Fibroblast of lung (primary cell): ENCODE measurements at places on chromosomes 6 and 20. TPM values are rescaled to one million over a fixed set of nuclear protein-coding genes. Genes with fewer than 3 reads are reported as not detected.
A peak's percentile ranks its signal among the peaks of the same experiment; 100 is the strongest.

PACSIN1 gene
- total RNA-seq: under 0.01 TPM in 1 of 2 replicates, not detected in the other

HTR1B gene
- 0.17 TPM in 1 of 2 replicates, not detected in the other for total RNA-seq

MATN4 gene
- total RNA-seq: under 0.01 TPM in 2 replicates

TTI1 gene
- total RNA-seq: 15.9 and 20.0 TPM in 2 replicates

HCRTR2 gene
- not detected in 2 replicates for total RNA-seq

DNA sequence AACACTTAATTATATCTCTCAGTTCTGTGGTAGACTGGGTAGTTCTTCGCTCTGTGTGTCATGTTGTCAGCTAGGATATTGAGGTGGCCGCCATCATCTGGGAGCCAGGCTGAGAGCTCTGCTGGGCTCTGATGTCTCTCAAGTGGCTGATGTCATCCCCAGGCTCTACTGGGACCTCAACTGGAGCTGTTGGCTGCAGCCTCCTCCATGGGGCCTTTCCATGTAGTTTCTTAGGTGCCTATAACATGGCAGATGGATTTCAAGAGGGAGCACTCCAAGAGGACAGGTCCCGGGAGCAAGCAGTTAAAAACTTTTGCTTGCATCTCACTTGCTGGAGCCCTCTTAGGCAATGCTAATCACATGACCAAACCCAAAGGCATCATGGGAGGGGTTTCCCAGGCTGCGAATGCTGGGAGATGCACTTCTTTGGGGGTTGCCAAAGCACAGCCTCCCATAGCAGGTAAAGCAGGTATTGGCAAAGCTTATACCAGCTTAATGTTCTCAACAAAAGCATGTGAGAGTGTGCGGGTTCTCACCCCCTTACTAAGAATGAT, 129.8 kb downstream of the TMEM242 start:
- DNase-seq: no peak

GRCh38 chr6:167748458-167749379, 78.0 kb upstream of the AFDN start:
- no peak for DNase-seq

DNA sequence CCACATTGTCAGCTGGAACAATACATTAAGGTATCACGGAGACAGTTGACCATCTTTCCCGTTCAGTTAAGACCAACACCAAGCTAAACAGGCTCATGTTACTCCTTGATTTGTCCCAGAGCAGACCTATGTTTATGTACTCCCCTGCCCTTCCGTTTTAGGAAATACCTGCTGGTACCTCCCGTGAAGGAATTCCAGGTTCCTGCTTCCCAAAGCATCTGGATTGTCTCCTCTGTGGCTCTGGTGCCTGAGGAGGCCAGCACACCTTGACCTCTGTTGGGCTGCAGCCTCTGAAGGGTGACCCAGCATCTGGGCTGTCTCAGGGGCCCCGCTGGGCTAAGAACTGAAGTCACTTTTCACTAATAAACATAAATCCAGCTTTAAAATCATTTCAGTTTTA, 647.8 kb upstream of the MARCKS start:
- DNase-seq: no peak

- no peak for DNase-seq
These were observed 2.5 kb downstream of the SCML4 start for GRCh38 chr6:107821591-107821990.

- peak; percentile 56 for DNase-seq
These were observed 29.2 kb upstream of the SDCBP2 start for GRCh38 chr20:1357921-1358671.

DNA sequence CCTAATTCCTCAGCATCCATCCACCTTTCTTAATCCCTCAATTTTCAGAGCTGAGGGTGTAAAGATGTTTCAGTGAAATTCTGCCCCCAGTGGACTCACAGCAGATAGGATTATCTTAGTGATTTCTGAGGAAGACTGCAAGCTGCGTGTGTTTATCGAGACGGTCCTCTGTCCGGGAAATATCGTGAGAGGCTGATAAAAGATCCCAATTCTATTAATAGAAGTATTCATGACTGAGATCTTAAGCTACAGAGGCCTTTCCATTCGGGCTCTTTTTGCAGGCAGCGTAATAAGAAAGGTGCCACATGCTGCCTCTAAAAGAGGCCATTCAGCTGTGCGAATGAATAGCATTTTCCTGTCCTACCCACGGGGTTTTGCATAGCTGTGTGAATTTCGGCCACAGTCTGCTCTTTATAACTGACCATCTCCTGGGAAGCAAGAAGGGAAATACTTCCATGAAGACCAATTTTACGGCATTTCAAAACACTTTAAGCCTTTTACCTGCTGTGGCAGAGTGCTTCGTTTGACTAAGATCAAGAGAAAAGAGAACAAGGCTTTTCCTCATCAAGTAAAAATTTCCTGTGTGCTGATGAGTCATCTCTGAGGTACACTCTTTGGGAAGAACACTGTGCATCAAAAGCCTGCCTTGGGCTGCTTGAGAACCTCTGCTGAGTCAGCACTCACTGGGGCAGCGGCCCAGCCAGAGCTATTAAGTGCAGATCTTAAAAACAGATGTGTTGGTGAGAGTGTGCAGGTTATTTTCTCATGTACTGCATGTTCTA, 208.8 kb downstream of the ARHGAP18 start:
- DNase-seq: peak; percentile 99

GRCh38 chr6:151493161-151493803, 535 bp upstream of the CCDC170 start:
- no peak for DNase-seq

GRCh38 chr6:96687121-96687520, 124.2 kb downstream of the FHL5 start:
- no peak for DNase-seq

GRCh38 chr6:754202-754601, 61.3 kb upstream of the EXOC2 start:
- DNase-seq: no peak

DNA sequence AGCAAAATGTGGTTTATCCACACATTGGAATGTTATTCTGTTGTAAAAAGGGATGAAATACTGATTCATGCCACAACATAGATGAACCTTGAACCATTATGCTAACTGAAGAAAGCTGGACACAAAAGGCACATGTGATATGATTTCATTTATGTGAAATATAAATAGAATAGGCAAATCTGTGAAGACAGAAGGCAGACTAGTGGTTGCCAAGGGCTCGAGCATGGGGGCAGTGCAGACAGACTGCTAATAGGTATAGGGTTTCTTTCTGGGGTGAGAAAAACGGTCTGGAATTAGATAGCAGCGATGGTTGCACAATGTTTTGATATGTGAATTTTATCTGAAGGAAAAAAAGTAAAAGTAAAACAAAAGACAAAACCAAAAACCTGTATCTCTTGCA, 54.6 kb upstream of the FNDC1 start:
- DNase-seq: no peak

DNA sequence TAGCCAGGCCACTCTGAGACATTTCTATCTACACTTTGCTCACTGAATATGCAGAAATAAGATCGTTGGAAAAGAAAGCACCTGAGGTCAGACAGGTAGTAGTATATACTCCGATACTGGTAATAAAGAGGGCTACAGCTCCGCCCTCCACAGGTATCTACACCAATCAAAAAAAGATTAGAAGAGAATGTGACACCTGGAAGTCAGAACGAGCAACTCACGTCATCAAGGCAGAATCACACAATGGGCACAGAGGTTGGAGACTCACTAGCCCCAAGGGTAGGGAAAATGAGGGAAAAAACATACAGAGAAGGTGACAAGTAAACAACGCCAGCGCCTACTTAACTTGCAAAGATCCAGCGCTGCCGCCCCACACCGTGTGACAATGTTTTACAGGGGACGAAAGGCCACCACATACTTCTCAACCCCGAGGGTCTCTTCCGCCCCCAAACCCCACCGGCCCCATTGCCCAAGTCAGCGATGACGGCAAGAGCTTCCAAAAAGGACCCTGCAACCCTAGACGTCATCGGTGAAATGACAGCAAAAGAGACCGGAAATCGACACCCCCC, 653 bp downstream of the LMBRD1 start:
- peak; percentile 59 for DNase-seq

DNA sequence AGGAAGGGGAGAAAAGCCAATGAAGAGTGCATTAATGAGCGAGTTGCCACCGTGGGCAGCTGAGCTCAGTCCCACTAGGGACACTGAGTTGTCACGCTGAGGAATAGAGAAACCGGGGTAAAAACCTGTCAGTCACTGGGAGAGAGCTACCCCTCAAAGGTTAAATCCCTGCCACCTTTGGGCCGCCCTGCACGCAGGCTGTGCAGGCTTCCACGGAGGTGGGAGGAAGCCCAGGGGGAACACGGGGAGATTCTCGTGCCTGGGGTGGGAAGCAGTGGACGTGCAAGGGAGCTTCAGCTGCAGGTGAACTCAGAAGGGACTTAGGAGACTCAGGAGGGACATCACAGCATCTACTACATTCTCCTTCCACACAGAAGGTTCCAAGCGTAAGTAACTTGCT, 50.5 kb downstream of the BFSP1 start:
- no peak for DNase-seq

- DNase-seq: peak; percentile 61
These were observed 197.6 kb upstream of the SASH1 start for GRCh38 chr6:148144917-148145521.

DNA sequence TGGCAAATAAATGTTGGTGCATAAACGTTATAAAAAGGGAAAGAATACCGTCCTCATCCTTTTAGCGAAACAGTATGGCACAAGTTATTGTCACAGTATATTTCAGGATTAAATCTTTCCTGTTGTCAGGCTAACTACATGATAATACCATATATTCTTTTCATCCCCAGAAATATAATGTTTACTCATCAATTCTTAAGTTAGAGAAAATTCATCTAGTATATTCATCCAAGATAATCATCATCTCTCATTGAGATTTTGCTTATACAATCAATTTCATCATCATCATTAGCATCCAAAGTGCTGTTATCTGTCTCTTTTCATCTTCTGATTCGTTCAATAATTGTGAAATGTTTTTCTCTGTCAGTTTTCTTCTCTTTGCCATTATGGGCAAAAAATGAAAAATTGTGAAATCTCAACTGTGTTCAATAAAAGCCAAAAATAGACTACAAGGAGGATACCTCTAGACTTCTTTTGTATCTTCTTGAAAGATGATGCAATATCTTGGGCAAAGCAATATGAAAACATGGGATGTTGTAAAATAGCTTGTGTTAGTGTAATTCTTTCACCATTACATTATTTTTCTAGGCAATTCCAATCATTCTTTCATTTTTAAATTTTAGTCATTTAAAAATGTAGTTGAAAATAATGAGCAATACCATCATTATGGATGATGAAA, 2.6 kb downstream of the SPACA1 start:
- no peak for DNase-seq

DNA sequence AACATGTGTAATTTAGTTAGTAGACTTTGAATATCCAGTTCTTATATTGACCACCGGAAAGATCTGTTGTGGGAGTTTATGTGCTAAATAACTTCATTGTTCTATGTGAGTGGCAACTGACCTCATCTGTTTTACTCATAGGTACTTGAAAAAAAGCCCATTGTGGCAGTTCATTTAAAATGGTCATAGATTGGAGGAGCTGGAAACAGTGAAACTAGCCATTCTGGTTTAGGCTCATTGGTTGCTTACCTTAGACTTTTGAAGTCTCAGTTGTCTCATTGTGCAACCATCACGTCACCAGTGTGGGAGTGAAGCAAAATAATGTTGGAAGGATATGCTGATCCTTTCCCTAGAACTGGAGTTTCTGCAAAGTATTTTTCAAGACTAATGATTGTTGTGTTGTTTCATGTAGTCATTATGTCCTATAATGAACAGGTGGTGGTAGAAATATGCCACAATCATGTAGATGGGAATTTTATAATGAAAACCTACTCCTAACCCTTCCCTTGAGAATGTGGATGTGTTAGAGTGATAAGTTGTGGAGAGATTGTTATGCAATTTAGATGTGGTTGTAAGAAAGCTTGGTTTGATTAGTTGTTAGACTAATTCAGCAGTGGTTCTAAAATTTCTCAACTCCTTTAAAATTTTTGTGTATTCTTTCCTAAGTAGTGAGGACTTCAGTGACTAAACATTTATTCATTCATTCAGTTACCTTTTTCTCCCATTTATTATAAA, 18.3 kb downstream of the DSP start:
- no peak for DNase-seq

GRCh38 chr6:32168807-32169591, 4.6 kb downstream of the EGFL8 start:
- DNase-seq: no peak

DNA sequence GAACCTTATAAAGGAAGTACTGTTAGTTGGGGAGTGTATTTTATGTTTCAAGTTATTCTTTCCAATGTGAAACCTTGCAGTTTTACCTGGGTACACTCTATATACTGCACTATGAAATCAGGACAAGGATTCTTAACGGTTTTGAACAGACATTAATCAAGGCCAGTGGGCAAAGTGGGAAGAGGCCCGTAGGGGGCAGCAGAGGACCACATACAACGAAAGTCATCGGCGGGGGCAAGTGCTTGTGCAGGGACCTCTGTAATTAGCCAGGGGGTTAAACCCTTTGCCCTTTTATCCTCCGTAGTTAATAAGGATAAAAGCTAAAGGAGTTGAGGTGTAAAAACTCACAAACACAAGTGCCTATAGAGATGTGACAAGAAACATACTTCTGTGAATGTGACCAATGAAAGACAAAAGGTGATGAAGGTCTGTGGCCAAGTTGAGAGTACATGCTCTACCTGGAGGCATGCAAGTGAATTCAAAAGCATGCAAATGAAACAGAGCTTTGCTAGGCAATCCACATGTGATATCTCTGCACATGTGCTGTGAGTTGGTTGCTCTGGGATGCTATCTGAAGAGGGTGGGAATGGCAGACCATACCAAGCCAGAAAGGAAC, 392.7 kb upstream of the MAN1A1 start:
- peak; percentile 57 for DNase-seq

DNA sequence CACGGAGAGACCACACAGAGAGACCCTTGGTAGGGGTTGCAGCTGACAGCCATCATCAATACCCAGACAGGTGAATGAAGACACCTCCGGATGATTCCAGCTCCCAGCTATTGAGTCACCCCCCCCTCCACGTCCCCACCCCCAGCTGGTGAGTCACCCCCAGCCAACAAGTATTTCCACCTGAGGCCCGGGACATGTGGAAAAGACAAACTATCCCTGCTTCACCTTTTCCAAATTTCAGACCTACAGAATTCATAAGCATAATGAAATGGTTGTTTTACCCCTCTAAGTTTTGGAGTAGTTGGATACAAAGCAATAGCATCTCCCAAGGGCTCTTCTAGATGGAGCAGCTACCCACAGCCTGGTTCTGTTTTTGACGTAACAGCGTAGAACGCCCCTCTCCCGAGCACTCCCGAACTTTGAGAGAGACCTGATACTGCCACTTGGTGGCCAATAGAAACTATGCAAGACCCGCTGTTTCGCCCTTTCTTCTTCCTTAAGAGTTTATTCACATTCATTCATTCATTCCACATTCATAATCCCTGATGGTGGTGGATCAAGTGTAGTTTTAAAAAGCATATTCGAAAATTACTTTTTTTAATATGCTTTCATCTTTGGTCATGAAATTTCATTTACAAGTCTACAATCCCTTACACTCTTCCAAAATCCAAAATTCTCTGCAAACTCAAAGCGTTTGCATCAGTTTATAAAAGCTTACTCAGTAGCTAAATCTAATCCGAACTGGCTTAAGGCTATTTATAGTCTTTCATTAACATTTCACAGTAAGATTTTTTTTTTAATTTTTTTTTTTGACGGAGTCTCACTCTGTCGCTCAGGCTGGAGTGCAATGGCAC, 15.1 kb upstream of the PPP1R16B start:
- peak; percentile 48 for DNase-seq

- DNase-seq: peak; percentile 3
These were observed 21.9 kb upstream of the RREB1 start for GRCh38 chr6:7085911-7086310.
